Amniotic stem cell (primary cell): ENCODE measurements at places on chromosomes 2 and 18.

DNA sequence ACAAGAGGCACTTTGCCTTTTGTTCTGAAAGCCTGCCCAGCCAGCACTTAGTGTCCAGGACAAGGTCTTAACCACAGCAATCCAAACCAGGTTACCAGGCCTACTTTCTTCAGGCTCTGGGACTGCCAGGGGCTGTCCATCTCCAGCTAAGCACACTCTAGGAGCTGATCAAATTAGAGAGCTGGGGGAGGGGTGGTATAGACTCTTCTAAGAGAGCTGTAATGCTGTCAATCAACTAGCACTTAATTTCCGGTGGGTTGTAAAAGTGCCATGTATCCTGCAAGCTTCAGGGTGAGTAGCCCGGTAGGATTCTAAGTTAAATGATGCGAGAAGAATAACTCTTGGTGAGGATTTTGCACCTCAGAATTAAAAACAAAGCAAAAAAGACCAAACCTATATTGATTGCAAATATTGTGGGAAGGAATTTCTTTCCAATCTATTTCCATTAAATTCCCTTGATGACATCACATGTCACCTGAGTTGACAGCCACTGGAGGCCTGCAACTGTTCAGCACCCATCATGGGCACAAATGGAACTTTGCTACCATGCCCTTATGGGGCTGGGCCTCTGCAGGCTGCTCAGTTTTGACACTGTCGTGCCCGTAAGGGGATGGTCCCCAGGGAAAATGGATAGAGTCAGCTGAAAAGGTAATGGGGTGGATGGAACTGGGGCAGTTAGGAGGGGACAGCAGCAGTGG, 8.7 kb upstream of the COX7A2L start:
- no peak for DNase-seq

GRCh38 chr18:59690996-59691395, 6.2 kb downstream of the CCBE1 start:
- DNase-seq: peak; percentile 3

DNA sequence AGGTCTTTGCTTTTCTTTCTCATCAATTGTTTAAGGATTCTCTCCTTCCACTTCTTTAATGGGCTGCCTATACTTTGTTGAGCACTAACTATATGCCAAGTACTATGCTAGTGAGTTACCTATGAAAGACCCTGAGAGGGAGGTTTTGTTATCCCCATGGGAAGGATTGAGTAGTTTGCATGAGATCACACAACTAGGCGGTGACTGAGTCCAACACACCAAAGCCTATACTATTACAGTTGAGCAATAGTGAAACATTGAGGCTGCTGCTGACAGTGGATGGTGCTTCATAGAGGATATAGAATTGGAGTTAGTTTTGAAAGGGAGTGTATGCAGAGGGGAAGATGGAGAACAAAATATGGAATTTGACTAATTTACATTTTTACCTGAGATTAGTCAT, 15.8 kb downstream of the NABP1 start:
- no peak for DNase-seq

DNA sequence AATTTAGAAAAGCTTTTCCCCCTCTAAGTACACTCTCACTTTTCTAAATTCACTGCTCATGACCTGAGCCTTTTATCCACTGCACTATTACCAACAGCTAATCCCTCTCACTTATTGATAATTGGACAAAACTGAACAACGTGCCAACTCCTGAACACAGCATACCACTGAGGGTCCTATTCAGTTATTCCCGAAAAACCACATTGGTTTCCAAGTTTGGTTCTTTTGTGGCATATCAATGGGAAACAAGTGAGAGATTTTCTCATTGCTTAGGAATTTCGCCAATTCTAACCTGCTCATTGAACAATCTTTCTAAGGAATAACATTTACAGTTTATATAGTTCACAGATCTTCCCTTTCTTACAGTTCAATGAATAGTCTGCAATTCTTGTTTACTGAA, 977.4 kb downstream of the TMEM182 start:
- DNase-seq: no peak

GRCh38 chr2:102070058-102070642, 72.4 kb upstream of the IL1R1 start:
- no peak for DNase-seq

GRCh38 chr2:26904839-26905238, 56.9 kb downstream of the DPYSL5 start:
- no peak for DNase-seq

- DNase-seq: peak; percentile 5
Observed at GRCh38 chr2:46521215-46521683, 41.9 kb downstream of the TMEM247 start.

- no peak for DNase-seq
Observed at GRCh38 chr18:63700501-63700900, 2.3 kb upstream of the SERPINB11 start.

DNA sequence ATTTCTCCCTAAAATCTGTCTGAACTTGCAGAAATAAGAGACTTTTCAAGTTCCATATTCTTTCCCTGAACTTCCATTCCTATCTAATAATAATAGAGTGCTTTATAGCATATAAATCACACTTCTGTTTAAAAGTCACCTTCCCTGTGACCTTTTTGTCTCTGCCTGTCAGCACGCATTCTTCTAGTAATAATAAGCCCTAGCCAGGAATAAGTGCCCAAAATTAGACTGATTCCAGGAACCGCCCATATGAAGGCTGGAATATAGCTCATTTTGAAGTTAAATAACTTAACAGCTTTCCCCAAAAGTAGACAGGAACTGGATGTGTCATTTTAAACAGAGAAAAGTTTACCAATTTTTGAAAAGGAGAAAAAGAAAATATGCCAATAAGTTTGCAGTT, 576.5 kb downstream of the EPHA4 start:
- no peak for DNase-seq

GRCh38 chr18:22335731-22336198, 82.0 kb downstream of the CTAGE1 start:
- DNase-seq: no peak
